ENCODE measurements at places on chromosomes 3 and 15.

DNA sequence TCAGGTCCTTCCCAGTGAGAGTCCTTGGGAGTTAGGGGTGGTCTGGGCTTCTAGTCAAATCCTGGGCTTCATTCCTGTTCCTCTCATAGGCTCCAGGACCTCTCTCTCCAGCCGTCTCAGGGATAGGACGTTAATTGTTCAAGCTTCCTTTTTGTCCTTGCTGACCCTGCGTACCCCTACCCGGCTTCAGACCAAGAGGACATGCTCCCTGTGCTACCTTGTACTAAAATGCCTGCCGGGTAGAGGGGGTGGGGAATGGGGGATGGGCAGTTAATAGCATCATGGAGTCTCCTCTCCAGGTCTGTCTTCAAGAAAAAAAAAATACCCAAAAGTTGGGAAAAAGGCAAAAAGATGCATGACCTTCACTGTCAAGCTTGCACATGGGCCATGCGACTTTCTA is 36.5 kb upstream of the GALNT15 start:
- H3K4me3 ChIP-seq, result no peak overlapping the region
- DNase-seq, result no peak
- no peaks in the 10 kb centered on the region for H3K36me3 ChIP-seq
- no peaks in the 10 kb centered on the region for H3K4me1 ChIP-seq
- H3K27ac ChIP-seq, result no peak overlapping the region

DNA sequence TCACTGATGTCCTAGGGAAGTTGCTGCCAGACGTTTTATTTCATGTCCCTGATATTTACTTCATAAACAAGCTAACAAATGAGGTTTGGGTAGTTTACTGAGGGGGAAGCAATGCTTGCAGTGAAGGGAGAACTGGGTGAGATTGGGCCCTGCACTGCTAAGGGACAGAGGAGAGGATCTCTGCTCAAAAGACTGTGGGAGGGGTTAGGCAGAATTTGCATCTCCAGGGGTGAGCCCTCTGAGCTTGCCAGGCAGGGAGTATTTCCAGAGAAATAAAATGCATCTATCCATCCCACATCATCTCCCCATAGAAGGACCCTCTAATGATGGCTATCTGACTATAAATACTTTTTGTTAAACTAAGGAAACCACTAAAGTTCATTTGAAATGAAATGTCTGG is 215.6 kb downstream of the CBLB start:
- H3K27ac ChIP-seq, result no peak overlapping the region
- peaks cover 3% of the 10 kb centered on the region for H3K27me3 ChIP-seq
- no peaks in the 10 kb centered on the region for H3K36me3 ChIP-seq
- no peaks in the 10 kb centered on the region for H3K4me1 ChIP-seq
- no peak overlapping the region for H3K4me3 ChIP-seq

GRCh38 chr15:33754242-33754641 is 214.1 kb upstream of the CHRM5 start:
- DNase-seq, result no peak
- no peaks in the 10 kb centered on the region for H3K4me1 ChIP-seq
- no peak overlapping the region for H3K27ac ChIP-seq
- H3K27me3 ChIP-seq, result no peaks in the 10 kb centered on the region

DNA sequence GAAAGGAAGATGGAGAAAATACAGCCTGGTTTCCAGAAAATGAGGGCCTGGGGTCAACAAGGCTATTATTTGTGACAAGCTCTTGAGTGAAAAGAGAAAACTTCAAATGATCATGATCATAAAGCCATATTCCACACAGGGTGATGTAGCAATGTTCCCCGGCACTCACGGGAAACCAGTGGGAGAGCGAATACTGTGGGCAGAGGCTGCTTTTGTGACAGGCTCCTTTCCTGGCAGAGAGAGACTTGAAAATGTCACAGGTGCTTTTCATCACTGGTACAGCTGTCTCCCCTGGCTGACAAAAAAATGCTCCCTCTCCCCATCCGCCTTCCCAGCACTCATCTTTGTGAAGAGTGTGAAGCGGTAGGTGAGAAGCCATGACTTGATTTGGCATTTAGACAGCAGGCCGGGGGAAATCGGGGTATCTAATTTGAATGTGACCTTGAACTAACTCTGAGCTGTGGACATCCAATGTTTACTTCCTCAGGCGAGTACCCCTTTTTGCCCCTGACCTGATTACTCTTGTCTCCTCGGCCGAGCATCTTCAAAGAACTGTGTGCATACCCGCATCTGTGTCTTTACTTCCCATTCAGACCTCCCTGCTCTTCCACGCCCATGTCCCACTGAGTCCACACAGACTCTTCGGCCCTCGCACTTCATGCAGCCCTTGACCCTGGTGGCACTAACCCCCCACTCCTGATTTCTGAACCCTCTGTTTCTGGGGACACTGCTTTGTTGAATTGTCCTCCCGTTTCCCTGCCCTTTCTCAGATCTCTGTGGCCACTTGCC is 23.2 kb downstream of the CA12 start:
- no peak overlapping the region for H3K4me3 ChIP-seq
- H3K36me3 ChIP-seq, result no peaks in the 10 kb centered on the region
- no peak overlapping the region for H3K27ac ChIP-seq
- H3K27me3 ChIP-seq, result peaks cover 8% of the 10 kb centered on the region

DNA sequence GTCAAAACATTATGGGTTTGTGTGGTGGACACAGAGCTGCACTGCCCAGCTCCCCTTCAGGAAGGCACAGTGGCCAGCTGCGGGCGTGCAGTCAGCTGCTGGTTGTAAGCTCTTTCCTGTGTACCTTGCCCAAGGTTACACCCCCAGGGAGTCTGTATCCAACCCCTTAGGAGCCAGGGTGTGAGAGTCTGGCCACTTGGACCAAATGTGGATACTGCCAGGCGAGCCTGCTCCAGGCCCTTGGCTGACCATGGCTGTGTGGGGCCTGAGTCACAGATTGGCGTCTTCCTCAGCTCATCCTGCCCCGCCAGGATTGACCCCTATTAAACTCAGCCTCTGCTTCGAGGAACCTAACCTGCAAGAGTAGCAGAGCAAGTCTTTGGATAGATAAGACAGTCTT is 56.9 kb downstream of the ABHD5 start:
- no peaks in the 10 kb centered on the region for H3K4me1 ChIP-seq
- no peak for DNase-seq
- H3K4me3 ChIP-seq, result no peak overlapping the region
- H3K27me3 ChIP-seq, result no peaks in the 10 kb centered on the region
- no peaks in the 10 kb centered on the region for H3K36me3 ChIP-seq
- H3K27ac ChIP-seq, result no peak overlapping the region

GRCh38 chr3:150771600-150771999 is 8.6 kb upstream of the SIAH2 start:
- no peak overlapping the region for H3K4me3 ChIP-seq
- no peaks in the 10 kb centered on the region for H3K36me3 ChIP-seq
- H3K4me1 ChIP-seq, result no peaks in the 10 kb centered on the region
- H3K27ac ChIP-seq, result no peak overlapping the region
- no peak for DNase-seq

- no peaks in the 10 kb centered on the region for H3K27me3 ChIP-seq
- H3K27ac ChIP-seq, result no peak overlapping the region
- no peak overlapping the region for H3K4me3 ChIP-seq
- H3K4me1 ChIP-seq, result no peaks in the 10 kb centered on the region
Observed at GRCh38 chr15:91908391-91908790, 54.9 kb downstream of the SLCO3A1 start.

- no peaks in the 10 kb centered on the region for H3K27me3 ChIP-seq
- no peak for DNase-seq
- H3K4me1 ChIP-seq, result peaks cover 10% of the 10 kb centered on the region
- H3K27ac ChIP-seq, result no peak overlapping the region
- no peaks in the 10 kb centered on the region for H3K36me3 ChIP-seq
Observed at GRCh38 chr3:58464866-58465265, 27.0 kb upstream of the KCTD6 start.
